Lung microvascular endothelial cell (primary cell): ENCODE measurements at places on chromosomes 12 and 14.

- no peak for DNase-seq
Measured at GRCh38 chr14:39734306-39734705, 302.1 kb upstream of the FBXO33 start.

GRCh38 chr14:100075681-100076080, 10.5 kb downstream of the EVL start:
- no peak for DNase-seq

GRCh38 chr12:46794593-46795190, 31.1 kb downstream of the SLC38A4 start:
- no peak for DNase-seq

GRCh38 chr14:56996721-56997399, 186.6 kb upstream of the OTX2 start:
- no peak for DNase-seq

DNA sequence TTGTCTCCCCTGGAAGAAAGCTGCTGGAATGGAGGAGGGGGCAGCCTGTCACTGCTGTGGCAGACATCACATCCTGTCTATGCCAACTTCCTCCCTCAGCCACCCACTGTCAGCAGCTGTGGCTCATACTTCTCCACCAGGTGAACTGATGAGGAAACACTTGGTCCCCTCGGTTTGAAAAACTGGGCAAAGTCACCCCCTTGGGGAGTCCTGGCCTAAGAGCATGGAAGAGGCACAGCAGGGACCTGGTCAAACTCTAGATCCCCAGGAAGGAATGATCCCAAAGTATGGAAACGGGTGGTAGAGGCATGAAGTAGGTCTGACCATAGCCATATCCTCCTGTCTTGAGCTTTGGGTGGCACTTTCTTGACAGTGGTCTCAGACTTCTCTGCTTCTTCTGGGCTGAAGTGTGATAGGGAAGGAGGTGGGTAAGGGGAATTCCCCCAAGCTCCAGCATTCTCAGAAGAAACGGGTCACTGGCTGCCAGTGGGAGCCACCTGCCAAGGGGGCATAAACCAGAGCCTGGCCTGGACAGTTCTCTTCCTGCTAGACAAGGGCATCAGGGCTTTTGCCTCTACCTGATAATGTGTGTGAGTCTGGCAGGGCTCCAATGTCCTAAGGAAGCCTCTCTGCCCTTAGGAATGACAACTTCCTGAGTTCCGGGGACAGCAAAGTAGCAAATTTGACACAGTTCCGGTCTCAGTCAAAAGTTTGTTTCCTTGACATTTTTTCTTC, 36.0 kb downstream of the FMNL3 start:
- DNase-seq, result no peak

DNA sequence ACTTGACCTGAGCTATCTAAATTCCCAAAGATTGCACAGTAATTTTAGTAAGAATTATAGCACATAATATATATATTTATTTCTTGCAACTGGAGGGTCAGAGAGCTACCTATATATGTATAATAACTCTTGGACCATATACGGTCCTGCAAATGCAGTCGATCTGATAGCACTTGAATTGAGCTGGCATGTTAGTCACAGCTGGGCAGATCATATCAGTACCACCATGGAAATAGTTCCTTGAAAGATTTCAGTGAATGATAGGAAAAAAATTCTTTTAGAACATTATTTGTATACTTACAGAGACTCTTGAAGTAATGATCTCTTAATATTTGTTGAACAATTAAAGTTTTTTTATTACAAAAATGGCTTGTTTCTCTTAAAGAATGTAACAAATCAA, 94.5 kb upstream of the MON2 start:
- DNase-seq, result peak; percentile 2

DNA sequence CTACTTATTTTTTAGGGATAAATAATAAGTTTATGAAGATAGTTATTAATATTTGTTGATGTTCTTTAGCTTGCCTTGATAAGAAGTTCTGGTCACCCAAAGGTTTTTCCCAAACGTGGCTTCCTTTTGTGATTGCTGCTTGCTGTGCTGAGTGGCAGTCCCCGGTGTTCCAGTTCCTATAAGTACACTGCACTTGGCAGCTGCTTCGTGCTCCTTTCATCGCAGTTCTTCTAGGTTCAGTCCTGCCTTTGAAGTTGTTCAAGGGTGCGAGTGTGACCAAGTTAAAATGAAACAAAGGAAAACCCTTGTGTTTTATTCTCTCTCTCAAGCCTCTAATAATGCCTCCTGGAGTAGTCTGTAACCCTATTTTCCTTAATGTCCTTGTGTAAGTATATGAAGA, 128.5 kb upstream of the ATF1 start:
- no peak for DNase-seq

GRCh38 chr14:64649383-64649998, 54.7 kb upstream of the PLEKHG3 start:
- DNase-seq, result no peak

DNA sequence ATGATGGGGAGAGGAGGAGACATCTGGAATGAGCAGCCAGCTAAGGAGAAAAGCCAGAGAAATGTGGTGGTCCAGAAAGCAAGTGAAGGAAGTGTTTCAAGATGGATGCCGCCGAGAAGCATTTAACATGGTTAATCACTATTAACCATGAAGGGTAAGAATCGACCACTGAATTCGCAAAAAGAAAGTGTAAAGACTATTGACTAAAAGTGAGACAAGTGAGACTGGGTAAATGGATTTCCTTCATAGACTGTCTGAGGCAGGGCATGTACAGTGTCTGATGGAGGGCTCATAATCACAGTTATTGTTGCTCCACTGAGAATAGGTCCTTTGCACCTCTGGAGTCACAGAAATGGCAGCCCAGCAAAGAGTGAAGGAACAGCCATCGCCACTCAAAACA, 25.3 kb upstream of the CLMN start:
- no peak for DNase-seq

DNA sequence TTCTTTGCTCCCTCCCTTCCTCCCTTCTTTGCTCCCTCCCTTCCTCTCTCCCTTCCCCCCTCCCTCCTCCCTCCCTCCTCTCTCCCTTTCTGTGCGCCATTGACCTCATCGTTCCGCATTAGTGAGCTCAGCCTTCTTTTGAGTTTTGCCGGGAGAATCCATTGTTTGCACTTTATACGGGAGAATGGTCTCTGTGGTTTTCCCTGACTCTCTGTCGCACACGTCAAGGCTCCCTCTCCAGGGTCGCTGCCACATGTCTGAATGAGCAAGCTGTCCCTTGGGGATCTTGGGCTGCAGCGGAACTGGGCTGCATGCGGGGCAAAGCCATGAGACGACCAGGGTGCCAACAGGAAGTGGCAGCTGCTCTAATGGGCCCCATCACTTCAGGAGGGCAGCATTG, 118.5 kb downstream of the GLT1D1 start:
- DNase-seq, result no peak

DNA sequence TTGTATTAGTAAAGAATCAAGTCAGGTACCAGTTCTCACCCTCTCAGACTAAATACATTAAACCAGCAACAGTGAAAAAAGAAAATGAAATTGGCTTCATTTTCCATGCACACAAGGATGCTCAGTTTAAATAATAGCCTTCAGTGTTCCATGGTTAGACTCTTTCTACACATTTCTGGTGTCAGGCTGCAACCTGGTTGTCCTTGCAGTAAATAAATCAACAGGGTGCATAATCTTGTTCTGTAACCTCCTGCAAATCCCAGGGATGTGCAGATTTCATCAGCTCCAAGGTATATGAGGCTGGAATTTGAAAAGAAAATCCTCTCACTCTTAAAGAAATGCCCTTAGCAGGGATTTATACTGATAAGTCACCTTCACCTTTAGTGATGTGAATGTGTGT, 46.7 kb upstream of the BTG1 start:
- no peak for DNase-seq

DNA sequence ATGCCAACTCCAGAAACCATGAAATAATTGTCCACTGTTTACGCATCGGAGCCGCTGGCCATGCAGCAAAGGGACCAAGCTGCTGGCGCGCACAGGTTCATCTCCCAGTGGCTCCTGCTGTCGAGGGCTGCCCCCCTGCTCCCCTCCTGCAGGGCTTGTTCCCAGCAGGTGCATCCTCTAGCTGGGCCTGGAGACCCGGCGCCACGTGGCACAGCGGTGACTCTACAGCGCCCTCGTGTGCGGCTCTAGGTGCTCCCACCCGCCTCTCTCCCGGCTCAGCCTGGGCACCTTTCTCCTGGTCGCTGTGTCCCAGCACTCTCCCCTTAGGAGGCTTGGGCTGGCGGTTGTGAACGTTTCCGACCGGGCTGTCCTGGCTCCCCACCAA, 37.5 kb upstream of the INF2 start:
- DNase-seq, result no peak
